ENCODE measurements at places on chromosomes 2 and 18.

GRCh38 chr2:19124135-19124534 lies 234.3 kb downstream of the OSR1 start:
- no peak for DNase-seq

- peak; percentile 82 for DNase-seq
Measured at GRCh38 chr2:236341721-236342120, 77.5 kb upstream of the ASB18 start.

DNA sequence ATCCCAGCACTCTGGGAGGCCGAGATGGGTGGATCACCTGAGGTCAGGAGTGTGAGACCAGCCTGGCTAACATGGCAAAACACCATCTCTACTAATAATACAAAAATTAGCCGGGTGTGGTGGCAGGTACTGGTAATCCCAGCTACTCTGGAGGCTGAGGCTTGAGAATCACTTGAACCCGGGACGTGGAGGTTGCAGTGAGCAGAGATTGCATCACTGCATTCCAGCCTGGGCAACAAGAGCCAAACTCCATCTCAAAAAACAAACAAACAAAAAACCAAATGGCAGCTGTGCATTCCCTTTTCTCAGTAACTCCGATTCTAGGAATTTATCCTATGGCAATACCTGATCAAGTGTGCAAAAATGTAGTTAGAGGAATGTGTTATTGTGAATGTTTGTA lies 4.7 kb upstream of the GRHL1 start:
- no peak for DNase-seq

GRCh38 chr2:64913357-64913869 lies 75.8 kb upstream of the SLC1A4 start:
- DNase-seq = no peak

- DNase-seq = no peak
Measured at GRCh38 chr2:40192864-40193669, 258.8 kb downstream of the SLC8A1 start.

- no peak for DNase-seq
Measured at GRCh38 chr2:239913636-239914417, 111.3 kb downstream of the NDUFA10 start.

GRCh38 chr18:75376004-75376403 lies 51.5 kb downstream of the SMIM21 start:
- DNase-seq = no peak

DNA sequence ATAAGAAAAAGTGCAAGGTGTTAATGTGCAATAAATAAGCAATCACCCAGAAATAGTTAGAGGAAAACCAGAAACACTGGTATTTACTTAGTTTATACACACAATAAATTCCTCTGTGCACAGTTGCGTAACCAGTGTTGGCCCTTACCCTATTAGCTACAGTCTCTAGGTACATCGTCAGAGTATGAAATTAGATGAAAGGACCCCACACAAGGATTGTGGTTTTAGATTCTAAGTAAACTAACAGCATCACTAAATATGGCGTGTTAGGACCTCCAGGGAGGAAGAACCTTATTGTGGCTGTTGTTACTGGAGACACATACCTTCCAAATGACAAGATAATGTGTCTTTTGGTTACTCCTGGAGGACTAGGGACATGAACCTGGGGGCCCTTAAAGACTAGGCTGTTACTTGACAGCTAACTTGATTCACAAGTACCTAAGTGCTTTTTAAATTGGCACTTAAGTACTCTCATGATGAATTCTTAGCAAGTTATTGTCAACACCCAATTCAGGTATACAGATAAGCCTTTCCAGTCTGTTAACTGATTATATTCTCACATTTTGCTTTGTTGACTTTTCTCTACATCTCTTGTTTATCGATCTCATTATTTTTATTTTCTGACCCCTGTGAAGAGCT lies 115.3 kb downstream of the FEZ2 start:
- DNase-seq = no peak

DNA sequence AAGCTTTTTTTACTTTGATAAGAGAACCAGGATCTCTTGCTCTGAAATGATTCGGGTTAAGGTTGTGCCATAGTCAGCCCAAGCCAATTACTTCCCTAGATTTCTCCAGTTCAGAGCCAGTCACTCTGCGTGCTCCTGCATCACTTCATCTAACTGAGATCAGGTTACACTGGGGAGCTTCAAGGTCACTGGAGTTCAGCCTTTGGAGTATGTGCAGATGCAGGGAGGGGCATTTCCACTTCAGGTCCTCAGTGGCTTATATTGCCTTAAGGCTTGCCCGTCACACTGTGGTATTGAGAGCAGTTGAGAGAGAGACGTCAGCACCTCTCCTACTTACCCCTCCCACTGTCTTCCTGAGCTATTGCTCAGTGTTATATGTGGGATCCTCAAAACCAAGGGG lies 317.8 kb downstream of the EPHA4 start:
- no peak for DNase-seq

GRCh38 chr2:174334278-174334715 lies 457 bp upstream of the SP9 start:
- no peak for DNase-seq

GRCh38 chr2:100413571-100413970 lies 3.9 kb downstream of the CHST10 start:
- DNase-seq = no peak

- DNase-seq = no peak
Measured at GRCh38 chr2:30569946-30570345, 122.9 kb downstream of the LCLAT1 start.

GRCh38 chr2:98134172-98135005 lies 47.4 kb downstream of the VWA3B start:
- DNase-seq = no peak

DNA sequence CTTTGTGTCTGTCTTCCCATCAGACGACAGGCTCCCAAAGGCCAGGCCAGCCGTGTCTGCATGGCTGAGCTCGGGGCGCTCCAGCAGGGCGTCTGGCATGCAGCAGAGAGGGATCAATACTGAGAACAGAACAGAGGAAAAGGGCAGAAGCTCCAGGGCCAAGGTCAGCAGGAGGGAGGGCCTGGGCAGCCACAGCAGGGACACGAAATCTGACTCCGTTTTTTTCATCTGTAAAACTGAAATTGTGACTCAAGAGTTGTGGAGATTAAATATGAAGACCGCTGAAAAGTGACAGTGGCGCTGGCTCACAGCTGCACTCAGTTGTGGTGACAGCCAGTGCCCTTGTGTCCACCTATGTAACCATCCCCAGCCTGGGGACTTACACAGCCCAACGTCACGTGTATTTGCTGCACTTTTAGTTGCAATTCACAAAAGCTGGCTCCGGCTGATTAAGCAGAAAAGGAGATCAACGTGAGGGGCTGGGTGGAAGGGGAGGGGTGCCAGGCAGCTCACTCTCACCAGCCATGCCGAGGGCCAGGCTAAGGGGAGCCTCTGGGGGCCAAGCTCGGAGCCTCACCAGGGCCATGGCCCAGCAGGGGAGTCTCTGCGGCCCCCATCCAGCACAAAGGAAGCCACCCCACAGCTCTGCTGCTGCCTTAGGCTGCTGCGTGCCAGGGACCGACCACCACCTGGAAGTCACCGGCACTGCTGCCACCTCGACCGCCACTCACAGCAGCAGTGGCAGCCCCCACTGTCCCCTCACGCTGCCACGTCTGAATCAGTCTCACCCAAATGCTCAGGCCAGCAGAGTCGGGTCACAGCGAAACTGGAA lies 74.7 kb downstream of the EIPR1 start:
- DNase-seq = no peak

- no peak for DNase-seq
Measured at GRCh38 chr18:53991805-53992204, 232.7 kb downstream of the MBD2 start.

GRCh38 chr18:11035814-11036495 lies 113.4 kb downstream of the PIEZO2 start:
- DNase-seq = no peak

DNA sequence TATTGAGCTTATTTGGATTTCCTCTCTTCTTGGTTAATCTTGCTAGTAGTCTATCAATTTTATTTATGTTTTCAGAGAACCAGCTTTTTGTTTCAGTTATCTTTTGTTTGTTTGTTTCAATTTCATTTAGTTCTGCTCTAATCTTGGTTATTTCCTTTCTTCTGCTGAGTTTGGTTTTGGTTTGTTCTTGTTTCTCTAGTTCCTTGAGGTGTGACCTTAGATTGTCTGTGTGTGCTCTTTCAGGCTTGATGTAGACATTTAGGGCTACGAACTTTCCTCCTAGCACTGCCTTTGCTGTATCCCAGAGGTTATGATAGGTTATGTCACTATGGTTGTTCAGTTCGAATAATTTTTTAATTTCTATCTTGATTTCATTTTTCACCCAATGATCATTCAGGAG lies 141.6 kb downstream of the ZNF236 start:
- DNase-seq = no peak

- DNase-seq = no peak
Measured at GRCh38 chr18:67276638-67277037, 239.9 kb downstream of the DSEL start.

GRCh38 chr2:190458352-190459107 lies 50.4 kb downstream of the MFSD6 start:
- no peak for DNase-seq
